ENCODE measurements at places on chromosomes 2 and 18.

GRCh38 chr18:34493566-34494358 lies 216.3 kb upstream of the DTNA start:
- DNase-seq, result peak; percentile 71

- no peak for DNase-seq
Measured at GRCh38 chr18:69158944-69159343, 241.7 kb upstream of the DOK6 start.

DNA sequence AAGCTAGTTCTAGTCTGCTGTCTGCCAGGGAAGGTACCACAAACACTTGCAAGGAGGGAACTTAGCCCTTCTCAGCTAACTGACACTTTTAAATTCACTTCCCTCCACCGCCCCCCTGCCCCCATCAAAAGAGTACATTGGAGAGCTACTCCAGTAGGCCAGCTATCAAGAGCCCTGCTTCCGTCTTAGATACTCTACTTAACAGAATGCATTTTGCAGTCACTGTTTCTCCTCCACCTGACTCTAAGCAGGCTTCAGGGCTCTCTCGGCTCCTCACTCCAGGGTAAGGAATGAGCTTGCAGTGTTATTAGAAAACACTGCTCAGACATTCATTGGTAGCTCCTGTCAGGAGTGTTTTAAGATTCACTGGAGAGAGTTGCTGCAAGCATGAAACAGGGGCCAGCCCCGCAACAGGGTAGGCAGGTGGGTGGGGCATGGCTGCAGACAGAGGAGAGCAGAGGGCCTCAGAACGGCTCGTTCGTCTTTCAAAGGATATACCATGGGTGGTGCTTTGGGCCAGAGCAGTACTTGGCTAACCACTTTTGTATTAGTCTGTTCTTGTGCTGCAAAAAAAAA lies 35.3 kb upstream of the PDCL3 start:
- DNase-seq, result peak; percentile 64

GRCh38 chr2:138381373-138381772 lies 120.2 kb upstream of the SPOPL start:
- DNase-seq, result no peak

All from coronary artery (tissue), 2 donors.